ENCODE measurements at places on chromosomes 13 and 19. TPM values are rescaled to one million over a fixed set of nuclear protein-coding genes. Genes with fewer than 3 reads are reported as not detected.

DNA sequence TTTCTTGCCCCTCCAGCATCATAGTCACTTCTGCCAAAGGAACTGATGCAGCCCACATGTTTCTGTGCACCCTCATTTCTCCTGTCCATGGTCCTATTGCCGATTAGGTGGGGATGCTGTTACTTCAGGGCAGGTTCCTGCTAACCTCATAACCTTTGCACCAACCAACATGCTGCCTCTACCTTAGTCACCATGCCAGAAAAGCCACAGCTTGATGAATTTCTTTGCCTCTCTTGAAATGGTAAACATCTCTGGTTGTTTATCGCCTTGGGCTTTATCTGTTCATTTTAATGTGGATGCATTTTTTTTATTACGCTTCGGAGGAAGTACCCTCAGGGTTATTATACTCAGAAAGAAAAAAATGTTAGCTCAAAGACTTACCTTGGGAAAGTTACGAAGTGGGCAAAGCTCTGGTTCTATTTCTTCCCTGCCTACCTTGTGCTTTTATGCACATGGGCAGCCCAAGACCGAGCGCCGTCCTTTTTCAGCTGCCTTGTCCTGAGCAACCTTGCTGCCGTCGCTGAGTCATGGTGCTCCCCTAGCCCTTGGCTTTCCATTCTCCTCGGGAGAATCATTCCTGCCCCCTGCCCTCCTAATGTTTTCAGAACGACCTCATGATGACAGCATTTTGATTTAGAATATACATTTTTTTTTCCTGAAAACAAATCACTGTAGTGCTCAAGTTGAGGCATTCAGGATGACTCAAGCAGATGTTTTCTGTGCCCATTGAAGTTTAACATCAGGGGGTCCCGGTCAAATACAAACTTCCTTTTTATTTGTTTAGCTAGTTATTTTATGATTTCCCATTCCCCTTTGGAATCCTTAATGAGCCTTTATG is 280.0 kb downstream of the SHISA2 start:
- no peak overlapping the region for H3K4me3 ChIP-seq
- no peaks in the 10 kb centered on the region for H3K36me3 ChIP-seq
- no peak for DNase-seq
- no peaks in the 10 kb centered on the region for H3K27me3 ChIP-seq

PLEKHF1 gene
- 17.2 TPM for total RNA-seq

- no peaks in the 10 kb centered on the region for H3K27me3 ChIP-seq
- no peaks in the 10 kb centered on the region for H3K36me3 ChIP-seq
- no peak for DNase-seq
- no peaks in the 10 kb centered on the region for H3K4me1 ChIP-seq
- H3K27ac ChIP-seq: no peak overlapping the region
- no peak overlapping the region for H3K4me3 ChIP-seq
Observed at GRCh38 chr13:71672512-71672911, 194.5 kb downstream of the DACH1 start.

CDKN2D gene
- total RNA-seq: 5.2 TPM

GRCh38 chr19:36108684-36109083 is 2.3 kb upstream of the OVOL3 start:
- H3K4me3 ChIP-seq: no peak overlapping the region
- peaks cover 3% of the 10 kb centered on the region for H3K4me1 ChIP-seq
- DNase-seq: no peak
- H3K27me3 ChIP-seq: no peaks in the 10 kb centered on the region

All from transverse colon (tissue), 4 donors.